ENCODE measurements at places on chromosomes 5 and 9.

DNA sequence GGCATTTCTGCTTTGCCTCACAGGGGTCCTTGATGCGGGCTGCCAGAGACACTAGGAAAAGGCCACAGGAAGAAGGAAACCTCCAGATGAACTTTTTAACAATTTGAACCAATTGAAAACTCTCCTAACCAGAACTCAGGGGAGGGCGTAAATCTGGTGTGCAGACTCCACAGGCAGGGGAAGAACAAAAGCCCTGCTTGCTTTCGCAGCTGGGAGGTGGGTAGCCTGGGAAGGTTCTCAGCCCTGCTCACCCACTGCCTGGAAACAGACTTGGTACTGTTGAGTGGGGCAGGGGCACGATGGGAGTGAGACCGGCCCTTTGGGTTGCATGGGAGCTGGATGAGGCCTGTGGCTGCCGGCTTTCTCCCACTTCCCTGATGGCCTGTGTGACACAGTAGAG is 237.8 kb upstream of the TLE4 start:
- no peak for DNase-seq

GRCh38 chr5:159792180-159792579 is 124.1 kb upstream of the ADRA1B start:
- no peak for DNase-seq

DNA sequence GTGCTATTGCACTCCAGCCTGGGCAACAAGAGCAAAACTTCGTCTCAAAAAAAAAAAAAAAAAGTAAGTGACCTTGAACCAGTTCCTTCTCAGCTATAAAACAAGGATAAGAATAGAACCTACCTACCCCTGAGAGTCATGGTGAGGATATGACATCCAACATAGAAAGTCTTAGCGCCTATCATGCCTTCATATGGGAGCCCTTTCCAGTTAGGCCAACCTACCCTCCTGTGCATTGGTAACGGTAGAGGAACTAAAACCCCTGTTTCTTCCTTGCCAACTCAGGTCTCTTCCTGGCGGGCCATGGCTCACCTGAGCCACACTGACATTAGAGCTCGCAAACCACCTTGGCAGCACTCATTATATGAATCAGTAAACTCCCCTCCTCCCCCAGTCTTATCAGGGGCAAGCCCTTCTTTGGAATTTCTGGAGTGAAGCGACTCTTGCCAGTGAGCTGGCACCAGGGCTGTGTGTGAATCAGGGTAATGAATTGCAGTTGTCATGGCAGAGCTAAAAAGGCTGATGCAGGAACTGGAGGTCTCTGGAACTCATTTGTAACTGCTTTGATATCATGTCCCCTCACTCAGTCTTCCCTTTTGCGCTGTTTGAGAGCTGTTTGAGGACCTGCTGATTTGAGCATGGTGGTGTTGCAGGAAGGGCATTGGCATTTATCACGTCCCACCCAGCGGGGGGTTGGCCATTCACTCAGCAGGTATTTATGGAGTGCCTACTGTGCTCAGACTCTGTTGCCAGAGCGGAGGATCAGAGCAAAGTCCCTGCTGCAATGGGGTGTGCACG is 10.3 kb downstream of the WWC1 start:
- DNase-seq = no peak

- DNase-seq = no peak
Measured at GRCh38 chr5:172049226-172049796, 42.9 kb upstream of the FBXW11 start.

- no peak for DNase-seq
Measured at GRCh38 chr9:22580788-22581187, 134.2 kb downstream of the DMRTA1 start.

GRCh38 chr9:5388026-5388819 is 48.5 kb upstream of the RLN1 start:
- no peak for DNase-seq

DNA sequence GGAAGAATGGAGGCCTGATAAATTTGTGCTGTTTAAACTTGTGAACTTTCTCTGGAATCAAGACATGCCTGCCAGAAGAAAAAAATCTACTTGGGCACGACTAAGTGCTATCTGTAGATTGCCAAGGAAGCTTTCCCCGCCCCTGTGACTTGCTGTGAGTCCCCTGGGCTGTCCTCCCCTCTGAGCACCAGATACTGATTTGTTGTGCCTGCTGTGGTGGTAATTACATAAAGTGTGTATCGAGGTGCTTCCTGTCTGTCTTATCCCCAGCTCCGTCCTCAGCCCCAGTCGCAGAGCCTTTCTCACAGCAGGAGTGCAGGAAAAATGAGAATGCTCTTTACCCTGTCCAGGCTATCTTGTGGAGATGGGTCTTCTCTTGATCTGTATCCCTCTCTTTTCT is 53.9 kb downstream of the TRIO start:
- no peak for DNase-seq

DNA sequence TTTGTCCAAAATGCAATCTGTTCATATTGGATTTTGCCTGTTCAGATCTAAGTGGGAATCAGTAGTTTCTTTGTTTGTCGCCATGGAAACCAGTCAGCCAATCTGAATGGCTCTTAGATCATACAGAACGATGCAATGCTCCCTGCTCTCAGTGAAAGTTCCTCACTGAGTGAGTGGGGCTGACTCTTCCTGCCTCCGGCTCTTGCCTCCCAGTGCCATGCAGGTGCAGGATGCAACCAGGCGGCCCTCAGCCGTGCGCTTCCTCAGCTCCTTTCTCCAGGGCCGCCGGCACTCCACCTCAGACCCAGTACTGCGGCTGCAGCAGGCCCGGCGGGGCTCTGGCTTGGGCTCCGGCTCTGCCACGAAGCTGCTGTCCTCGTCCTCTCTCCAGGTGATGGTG is at the start of gene PTPDC1:
Gene PTPDC1 (plus strand): TSS at position 151 of the 400 bp plus-strand sequence. CDS start 67 bp downstream, at position 218.
- no peak for DNase-seq

GRCh38 chr5:173247041-173247440 is 12.0 kb upstream of the NKX2-5 start:
- no peak for DNase-seq

- DNase-seq = no peak
Measured at GRCh38 chr5:79547982-79548381, 34.0 kb upstream of the HOMER1 start.

DNA sequence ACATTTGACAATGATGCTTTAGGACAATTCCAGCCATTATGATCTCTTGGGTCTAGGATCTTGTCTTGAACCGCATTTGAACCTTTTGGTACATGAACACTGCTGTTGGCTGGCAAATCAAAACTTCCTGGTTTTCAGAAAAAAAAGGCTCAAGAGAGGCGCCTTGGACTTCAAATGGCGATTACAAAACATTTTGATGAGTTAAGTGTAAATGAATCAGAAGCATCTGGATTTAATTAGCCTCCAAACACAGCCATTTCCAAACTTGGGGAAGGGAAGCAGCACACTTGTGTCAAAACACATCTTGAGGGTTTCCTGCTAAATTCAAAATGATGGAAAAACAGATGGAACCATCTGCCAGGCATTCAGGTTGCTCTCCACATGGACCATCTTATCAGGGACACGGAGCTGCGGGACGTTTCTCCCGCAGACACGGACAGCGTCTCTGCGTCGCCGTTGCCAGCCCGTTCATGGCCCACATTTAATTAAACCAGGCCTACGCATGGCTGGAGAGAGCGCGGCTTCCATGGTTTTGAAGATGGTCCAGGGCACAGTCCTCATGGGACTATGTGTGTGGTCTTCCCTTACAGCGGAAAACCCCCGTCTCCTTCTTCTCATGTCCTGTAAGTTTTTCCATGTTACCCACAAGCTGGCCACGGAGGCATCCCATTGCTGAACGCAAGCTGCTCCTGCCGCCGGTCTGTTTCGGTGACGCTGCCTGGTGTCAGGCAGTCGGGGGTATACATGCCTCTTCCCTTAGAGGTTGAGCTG is 55.8 kb upstream of the PTCH1 start:
- DNase-seq = no peak

DNA sequence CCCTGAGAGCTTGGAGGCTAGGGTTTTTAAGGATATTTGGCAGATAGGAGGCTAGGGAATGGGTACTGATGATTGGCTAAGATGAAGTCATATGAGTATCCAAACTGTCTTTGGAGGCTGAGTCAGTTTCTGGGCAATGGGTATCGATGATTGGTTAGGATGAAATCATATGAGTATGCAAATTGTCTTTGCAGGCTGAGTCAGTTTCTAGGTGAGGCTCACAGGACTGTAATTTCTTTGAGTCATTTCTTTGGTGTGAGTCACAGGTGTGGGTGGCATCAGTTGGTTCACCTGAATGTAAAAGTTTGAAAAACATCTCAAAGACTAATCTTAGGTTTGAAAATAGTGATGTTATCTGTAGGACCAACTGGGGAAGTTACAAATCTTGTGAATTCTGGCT is 1068.0 kb downstream of the NR2F1-AS1 start:
- DNase-seq = no peak

DNA sequence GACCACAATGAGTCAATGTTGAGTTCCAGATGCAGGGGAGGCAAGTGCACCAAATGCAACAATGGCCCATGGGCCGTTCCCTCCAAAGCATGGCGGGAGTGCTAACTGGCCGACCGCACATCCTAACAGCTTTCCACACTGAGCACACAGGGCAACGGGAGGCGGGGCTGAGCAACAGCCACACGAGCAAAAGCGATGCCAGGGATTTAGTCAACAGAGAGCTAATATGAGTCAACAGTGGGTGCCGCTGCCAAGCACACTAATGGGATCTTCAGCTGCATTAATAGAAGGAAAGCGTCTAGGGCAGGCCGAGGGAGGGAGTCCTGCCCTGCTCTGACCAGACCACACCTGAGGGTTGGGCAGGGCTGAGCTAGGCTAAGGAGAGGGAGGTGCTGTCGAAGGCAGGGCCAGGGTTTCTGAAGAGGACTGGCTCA is 4.6 kb downstream of the EPB41L4B start:
- no peak for DNase-seq

GRCh38 chr5:172143875-172144274 is 44.1 kb downstream of the STK10 start:
- no peak for DNase-seq

GRCh38 chr9:12915366-12915954 is 140.6 kb downstream of the LURAP1L start:
- DNase-seq = no peak

GRCh38 chr5:142506756-142507155 is 179.1 kb downstream of the FGF1 start:
- DNase-seq = no peak

GRCh38 chr9:91848146-91848545 is 101.9 kb downstream of the ROR2 start:
- no peak for DNase-seq

- DNase-seq = no peak
Measured at GRCh38 chr9:8725635-8726034, 926.1 kb upstream of the DMAC1 start.

DNA sequence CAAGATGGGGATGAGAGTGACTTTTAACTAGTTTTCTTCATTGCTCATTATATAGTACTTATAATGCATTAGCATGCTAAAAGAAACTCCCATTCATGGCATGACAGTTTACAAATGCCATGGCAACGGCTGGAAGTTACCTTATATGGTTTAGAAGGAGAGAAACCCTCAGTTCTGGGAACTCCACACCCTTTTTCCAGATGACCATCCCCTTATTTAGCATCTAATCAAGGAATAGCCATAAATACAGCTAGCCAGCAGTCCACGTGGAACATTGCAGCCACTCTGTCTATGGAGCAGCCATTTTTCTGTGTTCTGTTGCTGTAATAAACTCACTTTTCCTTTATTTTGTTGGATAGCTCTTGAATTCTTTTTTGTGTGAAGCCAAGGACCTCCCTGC is 1137.8 kb downstream of the CDH18 start:
- no peak for DNase-seq

- DNase-seq = no peak
Measured at GRCh38 chr9:27194401-27195091, 85.5 kb downstream of the TEK start.

DNA sequence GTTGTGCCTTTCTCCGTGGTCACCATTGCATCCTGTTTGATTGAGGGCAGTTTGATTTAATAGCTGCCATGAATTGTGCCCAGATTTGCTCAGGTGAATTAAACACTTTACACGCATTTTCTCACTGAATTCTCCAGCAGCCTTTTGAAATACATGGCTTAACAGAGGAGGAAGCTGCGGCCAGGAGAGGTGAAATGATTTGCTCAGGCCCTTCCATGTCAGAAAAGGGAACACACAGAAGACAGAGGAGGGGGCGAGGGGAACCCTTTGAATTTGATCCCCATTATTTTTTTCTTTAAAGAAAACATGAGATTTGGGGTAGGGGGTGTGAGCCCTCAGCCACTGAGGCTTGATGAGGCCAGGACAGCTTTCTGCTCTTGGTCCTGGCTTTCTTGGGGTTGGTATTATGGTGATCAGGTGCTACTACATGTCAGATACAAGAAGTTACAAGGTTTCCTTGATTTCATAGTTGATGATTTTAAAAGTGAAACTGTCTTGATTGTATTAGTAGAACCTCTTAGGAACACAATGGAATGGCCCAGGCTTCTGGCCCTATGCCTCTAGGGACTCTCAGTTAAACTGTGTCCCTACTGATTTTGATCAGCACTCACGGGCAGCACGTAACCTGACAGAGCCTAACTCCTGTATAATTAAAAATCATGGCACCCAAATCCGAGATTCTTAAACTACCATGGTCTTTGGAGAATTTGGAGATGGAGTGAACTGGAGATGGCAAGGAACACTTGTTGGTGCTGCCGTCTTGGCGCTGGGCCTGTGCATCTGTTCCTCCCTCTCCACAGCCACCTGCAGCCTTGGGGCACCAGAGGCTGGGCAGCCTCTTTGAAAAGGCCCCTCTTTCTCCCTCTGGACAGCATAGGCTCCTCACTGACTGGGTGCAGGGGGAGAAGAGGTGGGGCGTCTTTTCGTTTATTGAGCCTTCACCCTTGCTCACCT is 107.9 kb downstream of the TRIO start:
- DNase-seq = no peak

GRCh38 chr9:128992995-128993394 is 35.1 kb downstream of the SH3GLB2 start:
- DNase-seq = no peak

DNA sequence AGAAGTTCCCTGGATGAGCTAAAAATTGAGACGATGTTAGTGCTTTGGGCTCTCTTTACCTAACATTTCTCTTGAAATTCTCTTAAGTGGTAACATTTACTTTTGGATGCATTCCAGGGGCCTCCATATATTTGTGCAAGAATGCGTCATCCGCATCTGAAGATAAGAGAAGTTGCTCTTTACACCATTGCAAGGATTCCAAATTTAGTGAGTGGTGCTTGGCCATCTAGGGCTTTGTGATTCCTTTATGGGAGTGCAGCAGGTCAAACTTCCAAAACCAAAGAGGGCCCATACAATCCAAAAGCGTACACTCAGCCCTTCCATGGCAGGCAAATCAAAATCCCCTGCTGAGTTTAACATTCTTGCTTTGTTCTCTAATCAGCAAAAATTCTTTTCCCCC is 102.0 kb upstream of the DMAC1 start:
- DNase-seq = no peak

DNA sequence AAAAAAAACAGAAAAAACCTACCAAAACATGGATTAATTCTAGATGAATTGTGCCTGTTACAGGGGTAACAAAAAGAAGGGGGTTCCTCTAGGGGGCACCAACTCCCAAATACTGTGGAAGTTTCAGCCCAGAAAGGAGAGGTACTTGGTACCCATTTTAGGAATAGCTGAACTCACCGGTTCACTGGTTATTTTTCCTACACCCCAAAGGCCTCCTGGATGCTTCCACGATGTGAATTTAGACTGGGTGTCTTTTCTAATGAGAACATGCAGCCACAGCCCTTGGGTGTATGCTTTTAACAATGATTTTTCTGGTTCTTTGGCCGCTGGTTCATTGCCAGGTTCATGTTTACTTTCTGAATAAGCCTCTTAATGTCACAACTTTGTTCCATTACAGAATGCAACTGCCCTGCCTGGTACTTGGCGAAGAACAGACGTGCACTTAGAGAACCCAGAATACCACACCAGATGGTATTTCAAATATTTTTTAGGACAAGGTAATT is 46.7 kb downstream of the GARNL3 start:
- DNase-seq = no peak
